ENCODE measurements at places on chromosomes 3 and 15.

GRCh38 chr3:9986230-9986725 is 363 bp downstream of the EMC3 start:
- H3K27me3 ChIP-seq = no peaks in the 10 kb centered on the region
- peak overlapping the region; percentile 79 for H3K27ac ChIP-seq
- no peak for DNase-seq
- peaks cover 13% of the 10 kb centered on the region for H3K4me1 ChIP-seq
- peak overlapping the region; percentile 79 for H3K4me3 ChIP-seq

DNA sequence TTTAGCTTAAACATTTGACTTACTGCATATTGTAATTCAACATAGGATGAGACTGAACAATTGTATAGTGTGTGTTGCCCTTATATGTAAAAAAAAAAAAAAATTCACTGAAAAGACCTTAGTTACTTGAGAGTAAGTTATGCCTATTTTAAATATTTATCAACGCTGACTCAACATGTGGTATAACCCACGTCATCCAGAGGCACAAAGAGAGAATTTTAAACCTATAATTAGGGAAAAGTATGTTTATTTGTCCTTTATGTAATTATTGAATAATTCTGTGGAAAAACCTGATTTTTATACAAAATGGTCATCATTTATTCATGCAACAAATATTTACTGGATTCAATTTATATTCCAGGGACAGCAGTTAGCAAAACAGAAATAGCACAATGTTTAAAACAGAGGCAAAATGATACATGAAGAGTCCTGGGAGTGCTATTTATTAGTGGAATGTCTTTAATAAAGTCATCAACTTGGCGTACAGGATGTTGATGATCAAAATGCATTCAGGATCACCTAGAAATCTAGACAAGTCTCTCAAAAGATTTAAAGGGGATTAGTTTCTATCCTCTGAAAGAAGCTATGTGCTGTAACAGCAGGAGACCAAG is 223.7 kb downstream of the PCCB start:
- peak; percentile 18 for DNase-seq
- H3K36me3 ChIP-seq = no peaks in the 10 kb centered on the region
- H3K4me1 ChIP-seq = peaks cover 3% of the 10 kb centered on the region
- H3K27me3 ChIP-seq = no peaks in the 10 kb centered on the region
- peak overlapping the region; percentile 15 for H3K27ac ChIP-seq

- H3K36me3 ChIP-seq = no peaks in the 10 kb centered on the region
- H3K27me3 ChIP-seq = no peaks in the 10 kb centered on the region
- no peak overlapping the region for H3K27ac ChIP-seq
- DNase-seq = no peak
Measured at GRCh38 chr3:12154151-12154550, 4.6 kb downstream of the TIMP4 start.

- H3K4me1 ChIP-seq = peaks cover 19% of the 10 kb centered on the region
- no peaks in the 10 kb centered on the region for H3K36me3 ChIP-seq
- no peaks in the 10 kb centered on the region for H3K27me3 ChIP-seq
Measured at GRCh38 chr3:129592381-129593131, 13.9 kb downstream of the PLXND1 start.

DNA sequence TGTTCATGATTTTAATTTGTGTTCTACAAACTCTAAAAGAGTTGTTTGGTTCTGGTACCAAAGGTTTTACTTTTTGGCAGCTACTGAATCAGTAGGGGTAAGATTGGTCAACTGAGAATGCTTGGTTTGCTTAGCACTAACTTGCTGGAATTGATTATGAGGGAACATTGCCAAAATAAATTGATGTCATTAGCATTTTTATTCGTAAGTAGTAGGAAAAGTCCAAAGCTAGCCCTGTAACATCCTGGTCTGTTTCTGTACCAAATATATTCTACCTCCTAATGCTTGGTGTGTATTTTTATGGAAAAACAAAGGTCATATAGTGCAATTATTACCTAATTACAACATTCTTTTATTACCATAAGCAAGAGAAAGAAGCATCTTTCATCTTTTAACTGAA is 35.9 kb upstream of the KPNA4 start:
- no peak overlapping the region for H3K27ac ChIP-seq
- no peak for DNase-seq
- H3K27me3 ChIP-seq = no peaks in the 10 kb centered on the region

DNA sequence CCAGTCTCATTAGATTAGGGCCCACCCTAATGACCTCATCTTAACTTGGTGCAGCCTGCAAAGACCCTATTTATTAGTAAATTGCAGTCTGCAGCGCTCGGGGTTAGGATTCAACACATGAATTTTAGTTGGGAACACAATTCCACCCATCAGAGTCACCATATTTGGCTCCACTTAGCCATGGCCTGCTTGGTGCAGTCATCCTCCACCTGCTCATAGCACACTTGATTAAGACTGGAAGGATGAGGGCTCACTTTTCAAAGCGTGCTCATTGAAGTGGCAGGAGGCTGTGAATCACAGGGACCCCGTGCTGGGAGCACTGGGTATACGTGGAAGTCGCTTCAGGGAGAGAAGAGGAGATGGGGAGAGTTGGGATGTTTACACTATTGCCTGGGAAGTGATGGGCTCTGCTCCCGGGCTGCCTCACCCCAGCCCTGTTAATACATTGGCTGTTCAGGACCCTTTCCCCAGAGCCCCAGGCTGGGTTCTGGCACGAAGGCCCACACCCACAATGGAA is 68.2 kb downstream of the ASB7 start:
- H3K27me3 ChIP-seq = no peaks in the 10 kb centered on the region
- no peaks in the 10 kb centered on the region for H3K4me1 ChIP-seq
- no peak for DNase-seq
- no peaks in the 10 kb centered on the region for H3K36me3 ChIP-seq
- H3K27ac ChIP-seq = no peak overlapping the region
